Urinary bladder (tissue), 4 donors: ENCODE measurements at places on chromosomes 4 and X.

- no peak for DNase-seq
Measured at GRCh38 chr4:181659202-181659601, 584.0 kb upstream of the TENM3 start.

DNA sequence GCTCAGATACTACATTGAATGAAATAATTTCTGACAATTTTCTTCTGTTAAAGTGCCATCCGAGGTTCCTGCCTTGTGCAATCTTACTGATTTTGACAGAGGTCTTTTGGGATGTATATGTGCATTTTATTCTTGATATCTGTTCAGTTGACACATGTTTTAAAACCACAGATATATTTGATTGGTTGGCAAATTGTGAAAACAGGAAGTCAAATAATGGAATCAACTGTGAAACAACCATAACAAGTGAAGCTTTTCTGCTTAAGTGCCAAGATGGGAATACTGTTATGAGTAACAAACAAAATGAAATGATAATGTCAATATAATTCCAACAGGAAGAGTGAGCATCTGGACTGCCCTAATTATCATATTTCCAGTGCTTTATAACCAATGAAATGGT is 84.9 kb upstream of the TET2 start:
- no peak for DNase-seq

DNA sequence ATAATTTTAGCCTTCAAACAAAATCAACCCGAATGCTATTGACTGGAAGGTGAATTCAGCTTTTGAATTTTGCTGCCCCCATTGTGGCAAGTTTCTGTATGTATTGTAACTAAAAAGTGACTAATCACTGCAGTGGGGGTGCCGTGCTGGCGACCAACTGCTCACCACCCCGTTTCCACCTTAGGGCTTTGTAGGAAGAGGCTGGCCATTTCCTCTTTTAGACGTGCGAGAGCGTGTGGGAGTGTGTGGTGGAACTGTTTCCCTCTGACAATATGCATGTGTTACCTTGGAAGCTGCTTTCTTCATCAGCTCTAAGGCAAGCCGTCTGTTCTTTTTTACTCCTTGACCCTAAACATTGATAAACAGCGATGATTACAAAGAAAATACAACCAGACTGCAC is 78.8 kb downstream of the SEL1L3 start:
- no peak for DNase-seq

DNA sequence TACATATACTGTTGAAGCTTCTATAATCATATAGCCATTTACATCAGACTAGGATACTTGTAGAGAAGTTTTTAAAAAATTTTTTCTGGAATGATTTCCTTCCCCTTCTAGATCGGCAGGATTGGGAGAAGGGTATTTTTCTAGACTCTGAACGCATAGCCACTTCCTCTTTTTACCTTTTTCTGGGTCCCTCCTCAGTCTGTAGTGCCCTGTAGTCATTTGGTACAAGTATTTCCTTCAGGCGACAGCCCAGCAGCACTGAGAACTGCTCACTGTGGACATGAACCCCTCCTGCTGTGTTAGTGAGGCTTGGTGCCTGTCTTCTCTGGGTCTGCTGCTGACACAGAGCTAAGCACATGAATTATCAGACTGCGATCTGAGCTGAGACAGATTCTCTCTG is 255.4 kb downstream of the ARHGAP10 start:
- no peak for DNase-seq

DNA sequence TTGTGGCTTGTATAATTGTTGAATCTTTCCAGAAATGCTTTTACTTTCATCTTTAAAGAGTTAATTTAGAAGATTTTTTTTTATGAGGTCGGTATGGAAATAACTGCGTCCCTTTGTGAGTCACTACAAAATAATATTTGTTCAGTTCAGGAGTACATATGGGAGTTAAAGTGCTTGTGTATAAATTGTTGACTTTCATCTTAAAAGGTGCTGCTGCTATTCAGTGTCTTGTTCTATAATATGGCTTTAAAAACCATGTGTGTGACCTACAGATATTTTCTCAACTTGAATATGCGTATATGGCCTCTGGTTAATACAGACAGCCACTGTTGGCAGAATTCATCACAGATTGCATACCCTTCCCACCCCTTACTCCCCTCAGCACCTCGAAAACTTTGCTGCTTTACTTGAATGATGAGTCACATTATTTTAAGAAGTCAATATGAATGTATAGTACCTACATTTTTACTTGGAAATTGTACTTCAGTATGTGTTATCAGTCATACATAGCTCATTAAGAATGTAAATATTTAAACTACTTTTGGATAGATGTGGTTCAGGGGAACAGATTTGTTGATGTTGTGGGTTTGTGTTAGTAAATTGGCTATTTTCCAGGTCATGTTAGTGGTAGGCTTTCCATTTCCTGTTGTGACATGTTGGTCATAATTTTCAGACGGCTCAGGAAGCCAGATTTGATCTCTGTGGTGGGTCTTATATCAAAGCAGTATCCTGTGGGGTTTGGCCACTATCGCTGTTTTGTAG is 1.5 kb downstream of the CLCN3 start:
- no peak for DNase-seq

DNA sequence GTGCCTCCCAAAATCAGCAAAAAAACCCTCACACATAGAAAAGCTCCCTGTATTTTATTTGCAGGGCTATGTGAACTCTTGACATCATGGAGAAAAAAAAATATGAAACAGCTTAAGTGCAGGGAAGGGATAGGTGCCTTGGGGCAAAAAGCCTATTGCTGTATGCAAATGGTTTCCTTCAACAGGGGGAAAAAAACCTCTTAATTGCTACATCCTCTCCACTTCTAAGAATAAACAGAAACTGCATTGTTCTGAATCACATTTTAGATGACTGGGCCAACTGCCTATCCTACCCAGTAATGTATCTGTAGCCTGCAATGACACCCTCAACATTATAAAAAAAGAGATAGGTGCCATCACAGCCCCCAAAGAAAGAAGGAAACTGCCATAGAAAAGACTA is 229.4 kb upstream of the GALNTL6 start:
- no peak for DNase-seq

GRCh38 chr4:156312261-156312847 is 358.7 kb upstream of the CTSO start:
- no peak for DNase-seq

DNA sequence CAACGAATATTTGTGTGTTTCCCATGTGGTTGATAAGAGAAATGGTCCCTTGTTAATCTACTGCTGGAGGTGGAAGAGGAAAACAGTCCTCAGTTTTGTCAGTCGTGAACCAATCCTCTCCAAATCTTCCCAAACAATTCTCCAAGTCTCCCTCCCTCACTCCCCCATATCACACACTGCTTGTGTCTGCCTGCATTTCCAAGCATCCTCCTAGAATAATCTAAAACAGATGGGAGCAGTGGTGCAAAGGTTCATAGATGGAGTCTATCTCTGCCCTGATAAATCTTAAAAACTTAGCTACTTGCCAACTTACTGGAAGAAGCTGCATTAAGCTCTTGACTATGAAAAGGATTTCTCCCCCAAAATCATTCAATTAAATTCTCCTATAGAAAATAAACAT is 43.7 kb upstream of the SH3KBP1 start:
- DNase-seq, result no peak

DNA sequence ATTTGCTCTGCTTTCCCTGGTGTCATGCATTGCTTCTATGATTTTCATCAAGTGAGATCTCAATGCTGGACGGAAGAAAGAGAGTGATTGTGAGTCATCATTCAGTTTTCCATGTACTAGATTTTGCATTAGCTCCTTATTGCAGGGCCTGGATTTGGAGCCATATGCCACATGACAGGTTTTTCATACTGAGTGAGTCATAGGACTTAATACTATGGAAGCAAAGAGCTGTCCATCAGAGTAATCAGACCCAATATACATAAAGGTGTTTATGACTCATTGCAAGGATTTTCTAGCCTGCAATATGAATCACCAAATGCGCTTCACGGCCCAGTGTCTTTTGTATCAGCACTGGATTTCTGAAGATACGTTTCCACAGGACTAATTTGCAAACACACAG is 11.2 kb upstream of the TFDP3 start:
- no peak for DNase-seq

GRCh38 chr4:138981930-138982390 is 33.6 kb upstream of the NOCT start:
- DNase-seq, result peak; percentile 62

- DNase-seq, result no peak
Measured at GRCh38 chr4:126251169-126251568, 936.4 kb downstream of the FAT4 start.

DNA sequence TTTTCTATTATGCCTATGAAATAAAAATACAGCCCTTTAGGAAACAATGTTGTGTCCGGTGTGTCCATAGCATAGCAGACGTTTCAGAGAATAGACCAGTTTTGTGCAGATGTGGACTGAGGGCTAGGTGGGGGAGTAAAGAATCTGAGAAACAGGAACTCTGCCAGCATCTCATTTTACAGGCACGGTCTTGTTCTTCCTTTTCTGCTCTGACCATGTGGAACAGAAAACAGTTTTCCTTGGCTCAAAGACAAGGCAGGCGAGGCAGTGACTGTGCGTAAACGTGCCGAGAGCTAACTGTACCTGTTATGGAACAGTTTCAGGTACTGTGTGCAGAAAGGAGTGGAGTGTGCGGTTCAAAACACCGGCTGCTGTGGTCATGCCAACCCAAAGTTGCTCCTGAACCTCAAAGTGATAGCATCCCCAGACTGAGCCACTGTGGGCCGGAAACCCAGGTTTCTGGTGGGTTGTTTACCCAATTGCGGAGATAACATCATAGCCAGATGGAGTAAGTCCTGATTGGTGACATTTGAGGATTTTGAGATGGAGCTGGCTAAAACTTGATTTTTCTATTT is 20.2 kb downstream of the CNGA2 start:
- DNase-seq, result peak; percentile 41

DNA sequence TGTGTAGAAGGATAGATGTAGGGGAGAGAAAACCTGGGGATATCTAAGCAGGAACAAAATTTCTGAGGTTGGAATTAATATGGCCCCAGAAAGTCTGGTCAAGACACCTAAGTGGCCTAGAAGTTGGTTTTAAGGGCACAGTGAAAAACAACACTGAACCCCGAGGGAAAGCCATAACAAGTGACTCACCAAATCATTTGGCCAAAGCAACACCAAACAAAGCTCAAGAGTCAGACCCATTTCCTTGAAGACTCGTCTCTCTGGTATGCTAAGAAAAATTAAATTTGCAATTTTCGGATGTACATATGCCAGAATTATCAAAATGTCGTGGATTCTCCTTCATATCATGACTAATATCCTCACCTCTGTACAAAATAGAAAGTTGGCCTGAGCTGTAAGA is 162.9 kb downstream of the SMIM20 start:
- no peak for DNase-seq

DNA sequence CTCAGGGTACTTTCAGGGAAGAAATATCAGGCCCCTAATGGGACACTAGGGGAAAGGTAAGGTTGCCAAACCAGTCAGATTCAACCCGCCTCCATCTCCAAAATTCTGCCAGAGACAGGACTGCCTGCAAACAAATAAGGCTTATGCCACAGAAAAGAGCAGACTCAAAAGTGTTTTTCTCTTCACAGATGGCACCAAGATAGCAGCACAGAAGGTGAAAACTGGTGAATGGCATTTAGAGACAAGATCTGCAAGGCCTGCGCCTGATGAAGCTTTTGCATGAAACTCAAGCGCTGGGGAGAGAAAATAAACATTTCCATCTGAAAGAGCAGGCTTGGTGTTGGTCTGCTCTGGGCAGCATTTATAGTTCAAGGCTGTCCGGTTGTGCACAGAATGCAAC is 27.9 kb downstream of the AMOT start:
- DNase-seq, result no peak

DNA sequence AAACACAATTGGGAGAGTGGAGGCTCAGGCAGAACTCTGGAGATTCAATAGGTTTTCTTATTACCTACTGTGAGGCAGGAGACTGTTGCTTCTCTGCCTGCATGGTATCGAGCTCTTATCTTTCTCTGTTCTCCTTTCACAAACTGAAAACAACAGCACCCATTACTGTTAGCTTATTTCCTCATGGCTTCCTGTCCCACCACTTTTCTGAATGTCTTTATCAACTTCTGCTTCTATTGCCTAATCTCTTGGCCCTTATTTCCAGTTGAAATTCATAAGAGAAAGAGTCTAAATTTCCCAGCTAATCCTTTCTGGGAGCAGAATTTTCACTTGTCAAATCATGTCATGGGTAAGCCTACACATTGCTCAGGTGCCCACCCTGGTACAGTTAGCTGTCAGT is 46.8 kb upstream of the NDST3 start:
- no peak for DNase-seq

- DNase-seq, result no peak
Measured at GRCh38 chrX:83469551-83469950, 38.5 kb upstream of the POU3F4 start.

DNA sequence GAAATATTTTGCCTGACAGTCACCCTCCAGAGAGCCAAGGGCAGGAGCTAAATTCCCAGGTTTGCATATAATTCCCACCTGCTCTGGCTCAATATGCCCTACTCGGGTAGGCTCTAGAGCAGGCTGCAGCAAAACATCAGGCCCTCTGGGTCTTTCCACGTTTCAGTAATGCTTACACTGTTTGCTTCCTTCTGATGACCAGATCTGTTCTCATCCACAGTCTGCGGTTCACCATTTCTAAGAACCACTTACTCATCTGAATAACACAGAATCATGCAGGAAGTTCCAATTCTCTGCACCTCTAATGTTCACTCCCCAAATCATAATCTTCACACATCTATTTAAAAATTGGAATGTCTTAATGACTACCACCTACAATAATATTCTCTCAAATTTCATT is 141.4 kb downstream of the PPP3CA start:
- no peak for DNase-seq

DNA sequence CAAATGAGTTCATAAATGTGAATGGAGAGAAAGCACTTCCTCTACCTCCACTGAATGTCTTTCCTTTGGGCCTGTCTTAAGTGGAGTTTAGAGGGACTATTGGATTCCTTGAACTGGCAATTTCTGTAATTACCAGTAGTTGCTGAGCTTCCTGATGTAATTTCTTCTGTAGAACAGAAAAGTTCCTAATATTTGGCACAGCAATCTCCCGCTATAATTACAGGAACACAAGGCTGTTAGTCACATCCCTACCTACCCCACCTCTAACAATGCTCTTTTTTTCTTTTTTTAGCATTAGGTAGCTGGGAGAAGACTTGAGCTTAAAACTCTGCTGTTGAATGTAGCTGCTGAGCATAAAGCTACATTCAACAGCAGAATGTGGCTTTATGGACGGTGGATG is 24.8 kb upstream of the RBPJ start:
- no peak for DNase-seq

DNA sequence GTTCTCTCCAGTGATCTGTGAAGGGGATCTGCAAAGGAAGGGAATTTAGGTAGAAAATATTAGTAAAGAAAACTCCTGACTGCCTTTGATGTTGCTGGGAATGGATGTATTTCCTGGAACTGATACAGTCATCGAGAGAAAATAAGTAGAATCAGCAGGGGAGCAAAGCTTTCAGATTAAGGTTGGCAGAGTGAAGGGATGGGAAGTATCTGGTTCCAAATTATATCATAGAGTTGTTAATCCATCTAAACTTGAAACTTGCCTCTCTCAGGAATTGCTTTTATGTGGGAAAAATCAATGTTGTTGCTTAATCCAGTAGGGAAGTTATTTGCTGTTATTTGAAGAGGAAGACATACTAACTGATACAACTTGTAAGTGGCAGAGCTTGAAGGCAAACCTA is 19.3 kb downstream of the EPHA5 start:
- DNase-seq, result no peak
